Occipital lobe (tissue), 3 donors: ENCODE measurements at places on chromosomes 5 and 9. TPM values are rescaled to one million over a fixed set of nuclear protein-coding genes. Genes with fewer than 3 reads are reported as not detected.

Gene FNBP1
- 59.9 TPM for total RNA-seq

Gene SPOCK1
- total RNA-seq = 36.7 TPM

Gene OR2K2
- total RNA-seq = not detected

DNA sequence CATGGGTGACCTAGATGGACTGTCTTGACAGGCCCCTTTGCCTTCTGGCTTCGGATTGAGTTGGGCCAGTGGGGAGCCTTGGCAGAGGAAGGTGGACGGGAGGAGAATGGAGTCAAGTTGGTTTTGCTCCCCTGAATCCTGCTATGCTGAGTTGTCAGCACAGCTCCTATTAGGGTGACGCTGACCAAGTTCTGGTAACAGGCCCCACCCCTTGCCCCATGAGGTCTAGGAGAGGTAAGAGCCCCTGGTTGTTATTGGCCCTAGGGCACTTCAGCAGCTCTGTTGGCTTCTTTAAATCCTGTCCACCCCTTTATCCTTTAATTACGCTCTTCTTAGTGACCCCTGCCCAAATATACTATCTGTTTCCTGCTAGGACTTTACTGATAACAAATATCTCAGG is 39.4 kb upstream of the KIF2A start:
- DNase-seq = no peak

DNA sequence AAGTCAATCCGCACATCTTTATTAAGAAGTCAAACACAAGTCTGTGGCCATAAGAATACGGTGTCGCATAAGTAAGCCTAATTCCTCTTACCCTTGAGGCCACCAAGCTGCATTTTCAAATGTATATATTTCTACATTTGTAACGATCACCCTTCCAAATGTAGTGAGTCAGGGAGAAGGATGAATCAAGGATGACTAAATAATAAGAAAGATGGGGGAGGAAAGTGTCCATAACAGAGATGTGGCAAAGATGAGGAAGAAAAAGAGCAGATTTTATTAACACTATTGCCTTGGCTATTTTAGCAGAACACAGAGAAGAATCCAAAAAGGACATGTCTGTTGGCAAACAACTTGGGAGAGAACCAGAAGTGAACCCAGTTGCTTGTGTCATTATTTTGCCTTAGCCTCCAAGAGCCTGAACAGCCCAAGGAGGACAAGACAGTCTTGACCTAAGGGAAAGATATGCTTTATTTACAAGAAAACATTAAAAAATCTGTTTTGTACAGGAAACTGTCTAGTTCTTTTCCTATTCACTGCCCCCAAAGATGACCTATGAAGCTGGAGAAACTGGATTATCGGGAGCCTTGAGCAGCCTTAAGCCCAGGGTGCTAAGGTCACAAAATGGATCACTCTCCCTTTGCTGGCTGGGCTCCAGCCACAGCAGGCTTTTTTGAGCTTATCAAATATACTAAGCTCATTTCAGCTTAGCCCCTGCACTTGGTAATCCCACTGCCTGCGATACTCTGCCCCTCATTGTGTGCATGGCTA is 101.5 kb downstream of the PLCXD3 start:
- no peak for DNase-seq

DNA sequence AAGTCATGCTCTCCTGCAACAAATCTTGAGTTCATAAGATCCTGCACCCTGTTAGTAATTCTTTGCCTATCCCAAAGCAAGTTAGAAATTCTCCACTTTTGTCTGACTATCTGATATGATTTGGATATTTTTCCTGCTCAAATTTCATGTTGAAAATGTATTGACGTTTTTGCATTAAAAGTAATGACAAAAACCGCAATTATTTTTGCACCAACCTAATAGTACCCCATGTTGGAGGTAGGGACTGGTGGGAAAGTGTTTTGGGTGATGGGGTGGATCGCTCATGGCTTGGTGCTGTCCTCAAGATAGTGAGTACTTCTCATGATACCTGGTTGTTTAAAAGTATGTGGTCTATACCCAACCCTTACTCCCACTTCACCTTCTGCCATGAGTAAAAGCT is 713.4 kb downstream of the CDH18 start:
- no peak for DNase-seq

DNA sequence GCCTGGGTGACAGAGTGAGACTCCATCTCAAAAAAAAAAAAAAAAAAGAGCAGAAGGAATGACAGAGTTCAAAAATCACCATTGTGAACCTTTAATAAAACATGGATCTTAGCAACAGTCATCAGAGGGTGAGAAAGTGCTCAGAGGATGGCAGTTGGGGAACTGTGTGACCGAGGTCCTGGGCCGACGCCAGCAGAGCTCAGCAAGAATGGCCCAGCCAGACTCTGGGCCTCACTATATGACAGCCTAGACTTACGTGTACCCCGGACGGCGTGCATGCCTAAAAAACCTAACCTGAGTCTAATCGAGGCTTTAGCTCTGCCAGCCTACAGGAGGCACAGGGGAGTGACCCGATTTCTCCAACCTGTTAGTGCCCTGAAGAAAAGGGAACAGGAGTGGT is 64.3 kb downstream of the MVB12B start:
- DNase-seq = no peak

DNA sequence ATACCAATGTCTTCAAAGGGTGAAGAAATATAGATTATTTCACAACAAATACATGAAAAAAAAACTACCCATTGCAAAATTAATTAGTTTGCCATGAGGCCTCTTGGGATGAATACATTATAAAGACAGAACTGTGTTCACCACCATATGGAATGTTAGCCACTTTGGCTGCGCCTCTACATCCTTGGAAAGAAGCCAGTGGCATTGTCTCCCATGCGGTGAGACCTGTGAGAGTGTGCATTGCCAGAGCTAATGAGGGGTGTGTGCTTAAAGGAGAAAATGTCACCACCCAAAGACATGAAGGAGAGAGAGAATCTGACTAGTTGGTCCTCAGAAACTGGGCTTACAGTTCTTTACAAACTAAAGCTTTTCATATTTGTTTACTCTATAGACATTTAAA is 110.6 kb downstream of the PLPPR1 start:
- DNase-seq = no peak
